ENCODE measurements at places on chromosomes 2 and 18. TPM values are rescaled to one million over a fixed set of nuclear protein-coding genes. Genes with fewer than 3 reads are reported as not detected.

- H3K36me3 ChIP-seq = peaks cover 3% of the 10 kb centered on the region
- H3K27me3 ChIP-seq = peaks cover 43% of the 10 kb centered on the region
- DNase-seq = no peak
- peaks cover 2% of the 10 kb centered on the region for H3K4me1 ChIP-seq
Observed at GRCh38 chr2:148594216-148594615, 50.3 kb upstream of the EPC2 start.

GRCh38 chr18:12515550-12515949, 107.8 kb downstream of the PRELID3A start:
- H3K27ac ChIP-seq = no peak overlapping the region
- no peaks in the 10 kb centered on the region for H3K36me3 ChIP-seq
- no peak for DNase-seq

DNA sequence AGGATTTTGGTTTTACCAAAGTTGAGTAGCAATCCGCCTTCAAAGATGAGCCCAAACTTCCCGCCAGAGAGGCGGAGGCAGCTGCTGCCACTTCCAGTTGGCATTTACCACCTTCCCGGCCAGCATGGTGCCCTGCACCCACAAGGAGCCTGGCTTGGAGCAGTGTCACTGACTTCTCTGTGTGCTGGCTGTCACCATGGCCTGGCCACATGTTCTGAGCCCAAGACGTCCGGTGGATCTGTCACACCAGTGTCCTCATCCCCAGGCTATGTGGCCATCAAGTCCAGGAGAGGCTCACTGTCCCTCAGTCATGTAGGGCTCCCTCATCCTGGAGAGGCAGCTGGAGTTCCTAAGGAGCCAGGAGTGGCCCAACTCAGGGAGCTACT, 100.6 kb downstream of the ACKR3 start:
- peaks cover 5% of the 10 kb centered on the region for H3K27me3 ChIP-seq
- H3K27ac ChIP-seq = no peak overlapping the region
- no peak for DNase-seq
- no peak overlapping the region for H3K4me3 ChIP-seq
- no peaks in the 10 kb centered on the region for H3K36me3 ChIP-seq

Gene DPYSL5
- total RNA-seq = not detected

Gene ALK
- total RNA-seq = not detected
